ENCODE measurements at places on chromosomes 11 and 22.

DNA sequence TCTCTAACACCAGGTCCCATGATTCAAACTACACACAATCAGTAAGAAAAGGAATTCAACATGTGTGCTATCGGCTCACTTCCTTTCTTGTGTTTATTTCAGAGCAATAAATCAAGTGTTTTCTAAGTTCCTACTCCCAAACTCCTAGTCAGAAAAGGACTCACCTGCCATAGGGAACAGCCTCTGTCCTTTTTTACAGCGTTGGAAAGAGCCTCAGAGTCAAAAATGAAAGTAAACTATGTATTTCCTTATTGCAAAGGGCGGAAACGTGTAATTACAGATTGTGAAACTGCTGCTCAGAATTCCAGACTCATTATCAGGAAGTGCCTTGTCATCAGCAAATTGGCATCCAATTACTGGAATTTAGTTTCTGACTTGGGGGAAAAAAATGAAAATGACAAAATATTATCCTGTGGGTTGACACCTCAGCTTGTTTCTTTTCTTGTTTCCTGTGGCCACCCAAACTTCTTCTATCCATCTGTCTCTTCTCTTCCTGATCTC lies at the start of gene CASP4:
CASP4 (minus strand) TSS at position 220 of the 501 bp plus-strand sequence; CDS start at position 171, 49 bp downstream.
- no peak for DNase-seq

GRCh38 chr11:14775897-14776296 lies 116.1 kb downstream of the CYP2R1 start:
- no peak for DNase-seq

- DNase-seq = no peak
Measured at GRCh38 chr11:59000003-59000402, 60.7 kb downstream of the GLYATL1 start.

DNA sequence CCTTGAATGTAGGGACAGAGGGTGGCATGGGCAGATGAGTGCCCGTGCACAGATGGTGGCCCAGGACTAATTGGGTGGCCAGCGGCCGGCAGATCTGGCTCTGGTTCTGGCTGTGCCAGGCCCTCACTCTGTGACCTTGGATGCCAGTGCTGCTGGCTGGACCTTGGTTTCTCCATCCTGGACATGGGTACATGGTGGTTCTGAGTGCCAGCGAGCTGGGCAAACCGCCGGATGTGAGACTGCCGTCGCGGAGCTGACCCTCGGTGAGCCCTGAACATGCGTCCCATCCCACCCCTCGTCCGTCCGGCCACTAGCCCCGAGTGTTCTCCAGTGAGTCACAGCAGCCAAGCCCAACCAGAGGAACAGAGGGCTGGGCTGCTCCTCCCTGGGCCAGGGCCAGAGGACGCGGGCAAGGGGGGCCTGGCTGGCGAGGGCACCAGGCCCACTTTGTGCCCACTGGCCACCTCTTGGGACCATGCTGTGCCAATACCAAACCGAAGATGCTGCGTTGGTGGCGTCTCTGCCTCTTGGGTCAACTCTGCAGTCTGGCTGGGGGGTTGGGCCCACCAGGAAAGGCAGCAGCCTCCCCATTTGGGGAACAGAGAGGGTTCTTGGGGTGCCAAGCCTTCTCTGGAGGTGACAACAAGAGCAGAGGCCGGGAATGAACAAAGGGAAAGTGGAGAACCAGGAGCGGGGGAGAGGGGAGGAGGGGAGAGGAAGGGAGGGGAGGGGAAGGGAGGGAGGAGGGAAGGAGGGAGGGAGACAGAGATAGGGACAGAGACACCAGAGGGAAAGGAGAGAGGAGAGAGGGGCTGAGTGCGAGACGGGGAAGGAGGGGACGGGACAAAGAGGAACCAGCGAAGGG lies 10.7 kb downstream of the LSP1 start:
- DNase-seq = no peak

- no peak for DNase-seq
Measured at GRCh38 chr22:41274856-41275255, 11.1 kb downstream of the RANGAP1 start.

DNA sequence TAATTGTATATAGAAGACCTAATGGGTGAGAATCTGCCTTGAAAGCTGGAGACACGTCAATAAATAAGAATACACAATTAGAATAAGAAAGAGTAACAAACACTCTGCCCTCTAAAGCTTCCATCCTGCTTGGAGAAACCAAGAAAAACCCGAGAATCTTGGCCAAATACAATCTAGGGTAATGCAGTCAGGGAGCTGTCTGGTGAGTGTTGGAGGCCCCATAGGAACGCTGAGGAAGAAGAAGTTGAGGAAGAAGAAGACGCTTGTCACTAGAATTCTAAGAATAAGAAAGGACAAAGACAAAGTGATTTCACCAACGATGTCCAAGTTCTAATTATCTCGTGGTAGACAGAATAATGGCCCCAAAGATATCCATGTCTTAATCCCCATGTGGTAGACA lies 4485.9 kb upstream of the OR11H1 start:
- DNase-seq = no peak

DNA sequence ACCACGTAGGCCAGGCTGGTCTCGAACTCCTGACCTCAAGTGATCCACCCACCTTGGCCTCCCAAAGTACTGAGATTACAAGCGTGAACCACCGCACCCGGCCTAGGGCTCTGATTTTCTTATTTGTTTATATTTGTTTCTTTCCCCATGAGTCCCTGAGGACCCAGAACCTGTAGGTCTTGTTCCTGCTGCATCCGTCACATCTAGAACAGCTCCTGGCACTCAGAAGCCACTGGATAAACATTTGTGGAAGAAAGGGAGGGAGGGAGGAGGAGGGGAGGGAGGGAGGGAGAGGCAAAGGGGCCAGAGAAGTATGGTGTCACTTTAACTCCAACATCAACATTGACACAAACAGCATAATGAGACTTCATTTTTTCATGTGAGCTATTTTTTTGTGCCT lies 67.7 kb downstream of the CELSR1 start:
- no peak for DNase-seq

GRCh38 chr22:35886309-35886708 lies 142.3 kb downstream of the RBFOX2 start:
- DNase-seq = no peak

DNA sequence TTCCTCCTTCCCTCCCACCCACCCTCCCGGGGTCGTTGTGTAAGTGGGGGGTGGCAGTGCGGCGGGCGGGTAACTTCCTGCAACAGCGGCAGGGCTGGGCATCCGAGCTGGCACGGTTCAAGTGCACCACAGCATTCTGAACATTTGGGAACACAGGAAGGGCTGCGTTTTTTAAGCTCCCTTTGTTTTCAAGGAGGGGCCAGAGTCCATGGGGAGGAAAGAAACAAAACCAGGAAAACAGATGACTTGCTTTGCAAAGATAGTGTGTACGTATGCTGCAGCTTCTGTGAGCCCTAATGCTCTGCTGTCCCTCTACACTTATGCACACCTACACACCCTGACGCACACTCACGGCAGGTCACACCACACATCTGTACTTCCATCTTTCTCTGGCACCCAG lies 152.5 kb downstream of the FBXO7 start:
- no peak for DNase-seq

DNA sequence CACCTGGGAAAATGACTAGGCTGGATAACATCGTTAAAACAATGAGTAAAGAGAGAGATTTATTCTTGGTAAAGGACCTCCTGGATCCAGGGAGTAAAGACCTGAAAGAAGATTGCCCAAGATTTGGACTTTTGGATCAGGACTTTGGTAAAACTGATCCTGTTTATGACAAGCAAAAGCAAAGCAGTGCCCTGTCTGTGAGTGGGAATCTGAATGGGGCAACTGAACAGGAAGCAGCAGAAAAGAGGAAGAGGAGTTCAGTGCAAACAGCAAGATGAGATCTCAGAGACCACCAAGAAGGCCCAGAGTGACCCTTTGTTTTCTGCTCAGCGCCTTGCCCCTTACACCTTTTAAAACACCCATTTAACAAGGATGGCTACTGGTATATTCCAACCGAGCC lies 122.0 kb downstream of the VPREB1 start:
- DNase-seq = no peak

DNA sequence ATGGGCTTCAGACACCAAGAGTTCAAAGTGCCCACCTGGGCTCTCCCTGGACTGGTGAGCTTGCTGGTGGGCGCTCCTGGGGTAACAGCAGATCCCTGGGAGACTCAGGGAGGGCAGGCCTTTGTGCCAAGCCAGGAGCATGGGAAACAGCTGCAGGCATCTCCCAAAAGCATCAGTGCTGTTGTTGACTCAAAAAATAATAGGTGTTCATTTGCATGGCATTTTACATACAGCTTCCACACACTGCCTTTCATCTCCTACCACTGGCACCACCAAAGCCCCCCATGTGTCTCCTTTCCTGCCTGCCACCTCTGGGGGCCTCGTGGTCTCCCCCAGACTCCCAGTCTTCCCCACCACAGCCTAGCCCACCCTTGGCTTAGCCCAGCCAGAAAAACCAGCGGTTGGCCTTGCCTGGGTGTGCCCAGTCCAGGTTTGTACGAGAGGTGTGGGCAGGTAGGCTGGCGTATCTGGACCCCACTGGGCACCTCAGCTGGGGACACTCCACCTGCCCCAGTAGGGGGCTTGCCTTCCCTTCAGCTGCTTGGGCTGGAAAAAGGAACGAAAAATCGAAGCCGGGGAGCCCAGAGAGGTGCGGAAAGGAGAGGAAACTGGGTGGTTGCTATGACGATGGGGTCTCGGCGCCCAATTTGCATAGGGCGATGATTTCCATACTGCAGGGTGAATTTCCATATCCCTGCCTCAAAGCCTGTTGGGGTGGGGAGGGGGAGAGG lies 15.0 kb downstream of the POU2F3 start:
- DNase-seq = no peak

- DNase-seq = no peak
Measured at GRCh38 chr11:10809373-10810160, 841 bp upstream of the EIF4G2 start.

DNA sequence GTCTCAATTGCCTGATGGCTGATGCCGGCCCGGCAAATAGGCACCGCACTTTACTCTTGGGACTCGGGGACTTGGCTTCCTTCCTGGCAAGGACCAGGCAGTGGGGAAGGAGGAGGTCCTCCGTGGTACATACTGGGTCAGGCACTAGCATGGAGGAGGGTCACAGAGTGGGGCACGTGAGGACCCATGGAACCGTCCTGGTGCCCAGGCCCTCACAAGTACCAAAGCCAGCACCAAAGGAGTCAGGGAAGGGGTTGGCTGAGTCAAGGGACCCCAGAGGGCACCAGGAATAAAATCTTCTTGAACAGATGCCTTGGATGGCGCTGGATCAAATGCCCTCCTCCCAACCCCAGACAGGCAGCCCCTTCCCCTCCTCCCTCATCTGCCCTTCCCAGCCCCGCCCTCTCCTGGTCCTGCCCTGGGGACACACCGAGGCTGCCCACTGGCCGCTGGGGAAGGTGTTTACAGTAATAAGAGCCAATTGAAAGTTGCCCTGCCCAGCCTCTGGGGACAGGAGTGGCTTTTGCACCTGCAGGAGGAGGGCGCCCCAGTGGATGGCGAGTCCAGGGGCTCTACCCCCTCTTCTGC lies 5.6 kb upstream of the CARNS1 start:
- no peak for DNase-seq

- DNase-seq = no peak
Measured at GRCh38 chr11:1461826-1462697, 24.5 kb downstream of the MOB2 start.

DNA sequence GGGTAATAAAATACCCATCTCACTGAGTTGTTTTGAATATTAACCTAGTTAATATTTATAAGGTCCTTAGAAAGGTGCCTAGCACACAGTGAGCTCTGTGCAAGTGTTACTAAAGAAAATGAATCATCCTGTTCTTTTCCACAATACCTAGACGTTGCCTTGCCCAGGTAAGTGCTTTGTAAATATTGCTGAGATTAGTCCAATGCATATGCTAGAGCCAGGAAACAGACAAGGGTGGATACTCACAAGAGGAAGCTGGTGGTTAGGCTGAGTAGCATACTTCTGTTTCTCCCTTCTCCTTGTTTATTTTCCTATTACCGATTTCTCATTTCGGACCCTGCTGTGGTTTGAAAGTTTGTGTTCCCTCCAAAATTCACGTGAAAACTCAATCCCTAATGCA lies 58.1 kb upstream of the BARX2 start:
- no peak for DNase-seq

GRCh38 chr22:40451210-40451609 lies 80.8 kb downstream of the SGSM3 start:
- no peak for DNase-seq

DNA sequence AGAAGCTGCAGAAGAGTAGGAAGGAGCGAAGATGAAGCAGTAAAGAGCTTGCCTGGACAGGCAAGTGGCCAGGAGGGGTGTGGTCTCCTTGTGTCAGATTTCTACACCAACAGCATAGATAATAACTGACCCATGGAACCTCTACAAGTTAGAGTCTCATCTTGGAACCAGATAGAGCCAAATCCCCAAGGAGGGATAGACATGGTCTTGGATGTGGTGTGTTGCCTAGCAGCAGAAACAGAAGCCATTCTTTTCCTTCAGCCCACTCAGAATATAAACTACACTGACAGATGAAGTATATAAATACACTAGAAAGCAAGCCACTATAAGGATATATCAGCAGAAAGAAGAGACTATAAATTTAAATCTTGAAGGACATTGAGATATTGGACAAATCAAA lies 4.3 kb upstream of the CARD16 start:
- no peak for DNase-seq

- DNase-seq = peak; percentile 52
Measured at GRCh38 chr11:73154178-73154577, 12.1 kb upstream of the FCHSD2 start.

DNA sequence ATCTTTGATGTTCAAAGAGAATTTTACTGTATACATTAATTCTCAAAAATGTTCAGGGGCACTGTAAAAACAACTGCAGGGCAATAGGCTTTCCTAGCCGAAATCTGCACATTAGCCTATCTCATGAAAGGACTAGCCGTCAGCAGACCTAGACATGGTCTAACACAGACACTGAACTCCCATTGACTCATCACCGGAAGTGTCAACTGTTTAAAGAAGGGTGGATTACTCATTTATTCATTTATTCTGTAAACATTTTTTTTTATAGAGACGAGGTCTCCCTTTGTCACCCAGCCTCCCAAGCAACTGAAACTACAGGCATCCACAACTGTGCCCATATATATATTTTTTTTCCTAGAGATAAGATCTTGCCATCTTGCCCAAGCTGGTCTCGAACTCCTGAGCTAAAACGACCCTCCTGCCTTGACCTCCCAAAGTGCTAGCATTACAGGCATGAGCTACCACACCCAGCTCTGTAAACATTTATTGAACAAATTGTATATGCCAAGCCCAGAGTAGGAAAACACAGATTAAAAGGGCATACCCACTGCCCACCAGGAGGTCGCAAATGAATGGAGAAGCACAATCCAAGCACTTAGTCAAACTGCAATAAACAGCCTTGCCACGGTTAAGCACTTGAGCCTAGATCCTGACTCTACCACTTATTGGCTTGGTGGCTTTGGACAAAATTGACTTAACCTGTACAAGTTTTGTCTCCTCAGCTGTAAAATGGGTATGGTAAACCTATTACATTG lies 26.6 kb downstream of the RAB30 start:
- DNase-seq = no peak

DNA sequence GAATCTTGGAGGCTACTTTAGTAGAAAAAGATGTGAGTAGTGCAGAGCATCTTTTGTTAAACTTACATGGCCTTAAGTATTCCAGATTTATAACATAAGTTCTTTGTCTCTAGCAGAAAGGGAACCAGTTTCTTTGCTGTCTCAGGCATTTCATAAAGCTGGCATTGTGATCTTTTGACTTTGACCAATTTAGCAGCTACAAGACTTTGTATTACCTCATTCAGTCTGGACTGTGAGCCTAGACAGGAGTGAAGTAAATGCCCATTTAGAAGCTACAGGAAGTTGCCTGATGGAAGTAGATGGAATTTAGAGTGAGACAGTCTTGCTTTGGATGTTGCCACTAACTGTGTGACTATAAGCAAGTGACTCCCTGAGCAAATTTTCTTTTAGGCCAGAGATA lies 25.7 kb upstream of the GLYAT start:
- no peak for DNase-seq

All from GM19239 (cell line).